ENCODE measurements at places on chromosomes 12 and 14.

- no peak for DNase-seq
These were observed 456.9 kb downstream of the CCER1 start for GRCh38 chr12:90497923-90498545.

- DNase-seq = no peak
These were observed 74.7 kb downstream of the DIO3 start for GRCh38 chr14:101635749-101636560.

DNA sequence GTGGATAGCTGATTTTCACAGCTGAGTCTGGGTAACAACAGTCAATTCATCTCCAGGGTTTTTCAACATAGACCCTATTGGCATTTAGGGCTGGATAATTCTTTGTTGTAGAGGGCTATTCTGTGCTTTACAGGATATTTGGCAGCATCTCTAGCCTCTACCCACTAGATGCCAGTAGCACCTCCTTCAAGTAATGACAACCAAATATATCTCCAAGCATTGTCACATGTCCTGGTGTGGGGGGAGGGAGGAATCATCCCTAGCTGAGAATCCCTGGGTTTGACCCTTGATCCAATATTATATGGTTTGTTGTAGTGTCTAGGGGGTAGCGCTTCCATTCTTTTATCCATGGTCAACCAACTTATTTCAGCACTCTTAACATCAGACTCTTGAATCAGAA is 157.2 kb downstream of the ANO4 start:
- no peak for DNase-seq

DNA sequence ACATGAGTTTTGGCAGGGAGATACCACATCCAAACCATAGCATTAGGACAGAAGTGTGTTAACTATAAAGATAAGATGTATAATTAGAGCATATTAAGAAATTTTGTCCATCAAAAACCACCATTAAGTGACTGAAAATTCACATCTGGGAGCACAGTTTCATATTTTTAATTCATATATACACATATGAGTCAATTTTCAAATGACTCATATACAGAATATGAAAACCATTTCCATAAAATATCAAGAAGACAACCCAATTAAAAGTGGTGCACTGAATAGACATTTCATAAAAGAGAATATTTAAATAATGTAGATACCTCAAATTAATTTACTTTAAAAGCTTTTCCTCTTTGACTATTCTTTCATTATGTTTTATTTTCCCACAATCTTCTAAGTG is 25.3 kb downstream of the MUCL1 start:
- DNase-seq = no peak

GRCh38 chr12:91043408-91043807 is 14.4 kb downstream of the KERA start:
- DNase-seq = no peak

- DNase-seq = no peak
These were observed 189.5 kb downstream of the KCNC2 start for GRCh38 chr12:75020068-75020557.

- DNase-seq = no peak
These were observed 3.3 kb downstream of the ACVR1B start for GRCh38 chr12:51954561-51955361.

DNA sequence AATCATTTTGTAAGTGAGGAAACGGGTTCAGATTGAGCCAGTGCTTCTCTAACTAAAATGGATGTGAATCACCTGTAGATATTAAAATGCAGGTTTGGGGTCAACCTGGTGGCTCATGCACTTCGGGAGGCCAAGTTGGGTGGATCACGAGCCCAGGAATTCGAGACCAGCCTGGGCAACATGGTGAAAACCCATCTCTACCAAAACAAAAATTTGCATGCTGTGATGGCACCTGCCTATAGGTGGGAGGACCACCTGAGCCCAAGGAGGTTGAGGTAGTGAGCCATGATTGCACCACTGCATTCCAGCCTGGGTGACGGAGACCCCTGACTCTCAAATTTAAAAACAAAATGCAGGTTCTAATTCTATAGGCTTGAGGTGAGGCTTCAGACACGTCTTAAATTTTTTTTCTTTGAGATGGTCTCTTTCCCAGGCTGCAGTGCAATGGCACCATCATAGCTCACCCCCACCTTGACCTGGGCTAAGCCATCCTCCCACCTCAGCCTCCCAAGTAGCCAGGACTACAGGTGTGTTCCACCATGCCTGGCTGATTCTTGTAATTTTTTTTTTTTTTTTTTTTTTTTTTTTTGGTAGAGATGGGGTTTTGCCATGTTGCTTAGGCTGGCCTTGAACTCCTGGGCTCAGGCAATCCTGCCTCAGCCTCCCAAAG is 9.0 kb downstream of the TUBA1C start:
- DNase-seq = no peak

- peak; percentile 22 for DNase-seq
These were observed 7.5 kb downstream of the FOXG1 start for GRCh38 chr14:28773861-28774691.

GRCh38 chr12:1797011-1797901 is 23.1 kb upstream of the LRTM2 start:
- no peak for DNase-seq

DNA sequence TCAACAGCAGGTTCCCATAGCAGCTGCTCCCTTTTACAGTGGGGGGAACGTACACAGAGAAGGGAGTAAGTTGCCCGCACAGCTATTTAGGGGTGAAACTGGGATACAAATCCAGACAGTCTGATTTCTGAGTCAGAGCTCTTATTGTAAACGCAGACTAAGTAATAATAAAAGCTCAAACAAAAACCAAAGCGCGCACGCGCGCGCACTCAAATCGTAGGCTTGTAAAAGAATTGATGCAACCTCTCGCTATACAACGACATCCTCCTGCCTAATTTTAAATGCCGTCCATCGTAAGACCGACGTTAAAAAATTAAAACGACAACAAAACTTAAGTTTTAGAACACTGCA is 747 bp upstream of the DACT1 start:
- peak; percentile 66 for DNase-seq

DNA sequence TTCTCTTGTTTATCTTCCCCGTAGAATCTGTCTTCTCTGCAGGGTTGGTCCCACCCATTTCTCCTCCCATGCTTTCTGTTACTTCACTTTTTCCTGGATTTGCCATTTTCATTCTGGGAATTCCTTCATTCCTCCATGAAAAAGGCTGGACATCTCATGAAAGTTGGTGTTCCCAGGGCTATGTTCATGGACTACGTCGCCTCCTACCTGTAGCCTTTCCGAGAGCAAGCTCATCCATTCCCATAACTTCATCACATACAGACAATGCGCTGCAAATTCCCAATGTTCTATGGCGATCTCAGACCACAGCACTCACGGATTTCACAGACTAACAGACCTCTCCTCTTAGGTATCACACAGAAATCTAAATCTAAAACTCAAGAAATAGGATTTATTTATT is 217.1 kb downstream of the EXOC5 start:
- DNase-seq = no peak

GRCh38 chr12:4443616-4444015 is 2.0 kb downstream of the FGF6 start:
- DNase-seq = no peak

GRCh38 chr14:85175556-85175955 is 354.4 kb upstream of the FLRT2 start:
- DNase-seq = peak; percentile 23

DNA sequence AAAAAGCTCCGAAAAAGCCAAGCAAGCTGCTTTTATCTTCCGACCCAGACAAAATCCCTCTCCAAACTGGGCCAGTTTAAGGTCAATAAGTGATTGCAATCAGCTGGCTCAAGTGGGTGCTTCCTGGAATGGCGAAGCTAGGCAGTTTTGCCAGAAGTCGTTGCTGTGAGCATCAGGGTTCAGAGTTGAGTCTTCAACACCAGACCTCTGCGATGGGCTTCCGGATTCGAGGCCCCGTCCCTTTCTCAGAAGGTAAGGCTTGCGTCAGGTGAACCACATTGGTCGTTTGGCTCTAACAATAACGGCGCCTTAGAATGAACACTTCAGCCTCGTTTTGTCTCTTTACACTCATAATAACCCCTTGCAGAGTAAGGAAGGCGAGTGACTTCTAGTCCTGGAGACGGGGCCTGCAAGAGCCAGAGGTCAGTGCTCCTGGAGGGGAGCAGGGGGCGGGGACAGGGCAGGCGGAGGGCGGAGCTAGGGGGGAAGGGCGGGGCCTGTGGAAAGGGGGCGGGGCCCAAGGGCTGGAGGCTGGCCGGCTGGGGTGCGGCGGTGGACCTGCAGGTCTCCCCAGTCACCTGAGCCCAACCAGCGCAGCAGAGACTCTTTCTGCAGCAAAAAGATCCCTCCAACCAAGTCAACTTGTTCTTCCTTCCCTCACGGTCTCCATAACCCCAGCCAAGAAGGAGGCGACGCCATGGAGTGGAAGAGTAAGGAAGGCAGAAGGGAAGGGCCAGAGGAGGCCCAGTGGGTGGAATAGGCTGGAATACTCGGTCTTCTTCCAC is 34.0 kb upstream of the NFYB start:
- no peak for DNase-seq

GRCh38 chr14:96920023-96920422 is 122.8 kb downstream of the VRK1 start:
- no peak for DNase-seq

DNA sequence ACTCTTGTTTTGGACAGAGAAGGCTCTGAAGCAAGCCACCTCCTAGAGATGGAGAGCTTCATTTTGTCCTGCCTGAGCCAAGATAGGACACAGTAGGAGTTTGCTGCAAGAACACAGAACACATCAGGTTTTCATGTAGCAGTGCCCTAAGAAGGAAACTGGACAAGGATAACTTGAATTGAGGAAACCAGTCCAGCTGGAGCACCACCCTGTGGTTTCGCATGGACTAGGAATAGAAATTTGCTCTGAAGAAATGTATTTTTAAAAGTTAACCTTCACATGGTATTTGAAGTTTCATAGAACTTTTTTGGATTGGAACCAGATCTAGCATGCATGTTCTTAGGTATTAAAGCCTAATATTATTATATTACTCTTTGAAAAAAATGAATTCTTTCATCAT is 68.8 kb downstream of the RERG start:
- DNase-seq = peak; percentile 33

- no peak for DNase-seq
These were observed 405.0 kb upstream of the LRFN5 start for GRCh38 chr14:41201696-41202095.

GRCh38 chr14:27006570-27006969 is 408.7 kb upstream of the NOVA1 start:
- no peak for DNase-seq

GRCh38 chr14:96863327-96863985 is 66.3 kb downstream of the VRK1 start:
- no peak for DNase-seq

- no peak for DNase-seq
These were observed 36.9 kb downstream of the ZFC3H1 start for GRCh38 chr12:71626768-71627167.

- no peak for DNase-seq
These were observed 155.2 kb downstream of the RPL10L start for GRCh38 chr14:46496409-46496808.

DNA sequence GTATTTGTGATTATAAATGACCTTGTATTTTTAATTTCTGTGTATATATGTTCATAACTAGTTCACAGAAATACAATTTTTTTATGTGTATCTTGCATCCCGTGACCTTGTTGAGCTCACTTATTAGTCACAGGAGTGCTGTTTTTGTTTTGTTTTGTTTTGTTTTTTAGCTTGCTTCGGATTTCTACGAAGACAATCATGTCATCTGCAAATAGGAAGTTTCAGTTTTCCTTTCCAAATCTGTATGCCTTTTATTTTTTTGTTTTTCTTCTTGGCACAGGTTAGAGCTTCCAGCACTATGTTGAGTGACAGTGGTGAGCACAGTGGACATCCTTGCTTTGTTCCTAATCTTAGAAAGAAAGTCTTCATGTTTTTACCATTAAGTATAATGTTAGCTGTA is 229.2 kb upstream of the GARIN6 start:
- no peak for DNase-seq

GRCh38 chr12:71954861-71955260 is 16.2 kb downstream of the TPH2 start:
- no peak for DNase-seq

GRCh38 chr12:4383304-4383865 is 3.9 kb upstream of the FGF23 start:
- DNase-seq = no peak

- DNase-seq = no peak
These were observed 24.0 kb downstream of the TTC9 start for GRCh38 chr14:70665448-70666360.

- DNase-seq = no peak
These were observed 42.3 kb downstream of the BCL11B start for GRCh38 chr14:99229654-99230207.

DNA sequence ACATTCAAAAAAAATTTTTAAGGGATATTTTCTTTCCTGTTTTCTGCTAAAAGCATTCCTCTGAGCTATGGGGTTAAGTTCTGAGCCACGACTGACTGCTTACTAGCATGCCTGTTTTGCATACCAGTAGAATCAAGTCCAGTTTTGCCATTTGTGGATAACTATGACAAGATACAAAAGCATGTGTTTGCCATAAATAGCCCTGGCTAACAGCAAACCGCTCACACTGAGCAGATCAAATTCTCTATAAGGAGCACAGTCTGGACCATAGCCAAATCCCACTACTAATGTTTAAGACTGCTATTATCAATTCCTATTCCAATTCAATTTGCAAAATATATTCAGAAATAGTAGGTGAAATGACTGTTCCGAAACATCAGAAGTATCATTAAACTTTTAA is 3.2 kb downstream of the CFL2 start:
- DNase-seq = peak; percentile 86

GRCh38 chr12:78447373-78447772 is 417.2 kb upstream of the SYT1 start:
- no peak for DNase-seq

DNA sequence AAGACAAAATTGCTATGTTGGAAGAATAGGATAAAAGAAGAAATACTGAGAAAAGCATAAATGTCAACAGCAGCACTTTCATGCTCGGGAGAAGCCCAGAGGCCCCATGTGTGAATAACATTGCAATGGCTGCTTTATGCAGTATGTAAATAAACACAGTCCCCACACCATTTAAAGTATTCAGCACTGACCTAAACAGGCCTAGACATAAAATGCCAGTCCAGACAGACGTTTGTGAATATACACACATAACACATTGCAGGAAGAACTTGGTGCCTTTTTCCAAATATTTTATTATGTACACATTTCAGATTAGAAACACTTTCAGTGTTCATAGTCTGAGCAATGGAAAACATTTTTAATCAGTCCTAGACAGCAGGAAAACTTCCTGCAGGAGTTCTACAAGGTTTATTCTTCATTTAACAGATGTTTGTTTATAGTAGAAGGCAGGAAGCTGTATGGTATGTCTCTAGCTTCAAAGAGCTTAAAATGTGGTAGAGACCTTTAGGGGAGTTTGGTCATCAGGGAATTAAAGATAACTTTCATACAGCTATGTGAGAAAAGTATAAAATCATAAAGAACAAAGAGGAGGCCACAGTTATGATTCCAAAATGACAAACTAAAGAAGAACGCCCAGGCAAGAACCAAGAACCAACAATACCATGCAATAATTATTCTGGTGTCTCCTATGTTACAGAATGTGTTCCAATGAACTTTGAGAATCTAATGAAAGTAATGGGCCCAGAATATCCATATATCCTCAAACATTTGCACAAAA is 30.6 kb upstream of the SLC38A2 start:
- no peak for DNase-seq
